K562 (cell line): ENCODE measurements at places on chromosomes 2 and 18. TPM values are rescaled to one million over a fixed set of nuclear protein-coding genes. Genes with fewer than 3 reads are reported as not detected.
A peak's percentile ranks its signal among the peaks of the same experiment; 100 is the strongest.

MIB1 gene
- total RNA-seq = 37.1 and 42.8 TPM in 2 replicates

KLHL30 gene
- total RNA-seq = 0.04 TPM in 1 of 2 replicates, not detected in the other

- no peak for DNase-seq
These were observed 29.6 kb downstream of the IGFBP5 start for GRCh38 chr2:216665717-216666116.

- DNase-seq = peak; percentile 46
These were observed 74.7 kb downstream of the HNRNPLL start for GRCh38 chr2:38528008-38528442.

DNA sequence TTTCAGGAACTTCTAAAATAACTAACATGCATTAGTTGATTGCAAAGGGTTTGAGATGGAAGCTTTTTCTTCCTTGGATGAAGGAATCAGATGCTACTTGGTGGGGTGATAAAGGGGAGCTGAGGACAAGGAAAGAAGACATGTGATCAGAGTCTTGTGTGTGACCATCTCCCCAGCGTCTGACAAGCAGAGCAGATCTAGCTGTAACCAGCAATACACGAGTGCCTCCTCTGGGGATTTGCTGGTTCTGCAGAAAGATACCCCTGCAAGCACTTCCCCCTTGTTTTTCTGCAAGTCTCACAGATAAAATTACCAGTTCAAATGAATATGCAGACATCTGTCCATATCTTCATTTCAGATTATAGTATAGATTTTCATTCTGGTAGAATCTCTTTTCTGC lies 2.7 kb downstream of the CDH7 start:
- no peak for DNase-seq

AQP12A gene
- not detected in 2 replicates for total RNA-seq

DNA sequence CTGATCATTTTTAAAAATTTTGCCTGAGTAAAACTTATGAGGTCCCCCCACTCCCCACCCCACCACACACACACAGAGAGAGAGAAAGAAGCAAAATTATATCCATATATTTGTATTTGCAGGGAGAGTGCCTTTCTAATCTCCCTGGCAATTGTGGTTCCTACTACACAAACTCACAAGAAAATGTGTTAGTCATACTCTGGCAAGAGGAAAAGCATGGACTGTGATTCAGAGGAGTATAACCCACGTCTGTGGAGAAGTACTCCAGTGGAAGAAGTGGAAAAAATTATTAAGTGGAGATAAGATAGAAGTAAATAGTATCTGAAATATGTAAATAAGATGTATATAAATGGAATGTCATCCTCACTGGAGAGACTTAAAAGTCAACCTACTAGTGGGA lies 114.0 kb downstream of the DSEL start:
- no peak for DNase-seq

- no peak for DNase-seq
These were observed 75.9 kb downstream of the SFXN5 start for GRCh38 chr2:72995430-72996116.

MC4R gene
- not detected in 2 replicates for total RNA-seq

DNA sequence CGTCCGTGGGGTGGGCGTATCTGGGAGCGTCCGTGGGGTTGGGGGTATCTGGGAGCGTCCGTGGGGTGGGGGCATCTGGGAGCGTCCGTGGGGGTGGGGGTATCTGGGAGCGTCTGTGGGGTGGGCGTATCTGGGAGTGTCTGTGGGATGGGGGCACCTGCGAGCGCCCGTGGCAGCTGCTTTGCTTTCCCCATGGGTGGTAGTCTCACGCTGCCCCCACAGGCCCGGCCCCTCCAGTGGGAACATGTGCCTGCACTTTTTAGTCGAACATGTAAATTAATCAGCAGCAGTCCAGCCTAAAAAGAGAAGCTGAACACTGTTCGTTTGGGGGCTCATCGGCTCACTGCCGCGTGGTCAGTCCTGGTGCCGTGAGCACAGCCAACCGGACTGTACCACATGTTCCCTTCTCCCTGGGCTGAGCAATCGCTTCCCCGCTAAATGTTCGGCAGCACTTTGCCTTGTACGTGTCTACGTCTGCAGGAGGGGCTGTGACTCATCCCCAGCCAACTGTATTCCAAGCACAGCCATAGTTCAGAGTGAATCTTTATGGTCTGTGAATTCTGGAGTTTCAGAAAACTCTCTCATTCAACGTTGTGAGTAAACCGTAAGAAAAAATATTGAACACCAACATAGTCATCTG lies 271.5 kb downstream of the AGAP1 start:
- no peak for DNase-seq
